ENCODE measurements at places on chromosomes 2 and 18.

GRCh38 chr18:22667616-22668422 is 250.1 kb upstream of the CTAGE1 start:
- DNase-seq = no peak
- no peaks in the 10 kb centered on the region for H3K4me1 ChIP-seq
- H3K27me3 ChIP-seq = no peaks in the 10 kb centered on the region

GRCh38 chr2:20818820-20819219 is 4.1 kb downstream of the LDAH start:
- no peaks in the 10 kb centered on the region for H3K27me3 ChIP-seq
- peak overlapping the region; percentile 43 for H3K4me3 ChIP-seq
- peak overlapping the region; percentile 39 for H3K27ac ChIP-seq

GRCh38 chr2:101675512-101675911 is 22.0 kb upstream of the MAP4K4 start:
- H3K27me3 ChIP-seq = no peaks in the 10 kb centered on the region
- DNase-seq = no peak
- peaks cover 6% of the 10 kb centered on the region for H3K4me1 ChIP-seq
- H3K27ac ChIP-seq = no peak overlapping the region
- H3K36me3 ChIP-seq = peaks cover 8% of the 10 kb centered on the region

DNA sequence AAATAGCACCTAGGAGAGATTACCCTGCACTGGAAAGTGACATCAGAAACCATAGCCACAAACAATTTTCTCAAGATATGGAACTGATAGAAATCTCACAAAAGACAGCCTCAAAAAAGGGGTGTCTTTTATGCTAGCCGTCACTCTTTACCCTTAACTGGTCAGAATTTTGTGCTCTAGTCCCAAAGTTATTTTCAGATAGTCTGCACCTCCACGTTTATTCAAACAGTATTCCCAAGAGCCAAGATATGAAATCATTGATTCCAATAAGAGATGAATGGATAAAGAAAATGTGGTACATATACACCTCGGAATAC is 23.5 kb upstream of the PMAIP1 start:
- no peak overlapping the region for H3K27ac ChIP-seq
- peaks cover 4% of the 10 kb centered on the region for H3K27me3 ChIP-seq
- DNase-seq = no peak
- H3K4me3 ChIP-seq = peak overlapping the region; percentile 32
- H3K4me1 ChIP-seq = peaks cover 23% of the 10 kb centered on the region

- DNase-seq = no peak
- no peak overlapping the region for H3K27ac ChIP-seq
- no peaks in the 10 kb centered on the region for H3K27me3 ChIP-seq
Measured at GRCh38 chr2:175852879-175853615, 149.0 kb downstream of the LNPK start.

GRCh38 chr2:105338020-105338385 is 663 bp downstream of the C2orf49 start:
- peak overlapping the region; percentile 92 for H3K4me3 ChIP-seq
- peaks cover 23% of the 10 kb centered on the region for H3K4me1 ChIP-seq
- H3K27me3 ChIP-seq = no peaks in the 10 kb centered on the region
- no peak for DNase-seq

Data from activated CD4-positive, alpha-beta T cell treated with anti-CD3 and anti-CD28 coated beads, Interleukin-2, amount 10 ng/mL, durations not matched to agents 24 days and 14 days (primary cell).